ENCODE measurements at places on chromosomes 2 and 18.

- DNase-seq, result no peak
These were observed 498.5 kb upstream of the SETBP1 start for GRCh38 chr18:44181951-44182747.

GRCh38 chr2:221205103-221205673 lies 366.9 kb downstream of the EPHA4 start:
- no peak for DNase-seq

DNA sequence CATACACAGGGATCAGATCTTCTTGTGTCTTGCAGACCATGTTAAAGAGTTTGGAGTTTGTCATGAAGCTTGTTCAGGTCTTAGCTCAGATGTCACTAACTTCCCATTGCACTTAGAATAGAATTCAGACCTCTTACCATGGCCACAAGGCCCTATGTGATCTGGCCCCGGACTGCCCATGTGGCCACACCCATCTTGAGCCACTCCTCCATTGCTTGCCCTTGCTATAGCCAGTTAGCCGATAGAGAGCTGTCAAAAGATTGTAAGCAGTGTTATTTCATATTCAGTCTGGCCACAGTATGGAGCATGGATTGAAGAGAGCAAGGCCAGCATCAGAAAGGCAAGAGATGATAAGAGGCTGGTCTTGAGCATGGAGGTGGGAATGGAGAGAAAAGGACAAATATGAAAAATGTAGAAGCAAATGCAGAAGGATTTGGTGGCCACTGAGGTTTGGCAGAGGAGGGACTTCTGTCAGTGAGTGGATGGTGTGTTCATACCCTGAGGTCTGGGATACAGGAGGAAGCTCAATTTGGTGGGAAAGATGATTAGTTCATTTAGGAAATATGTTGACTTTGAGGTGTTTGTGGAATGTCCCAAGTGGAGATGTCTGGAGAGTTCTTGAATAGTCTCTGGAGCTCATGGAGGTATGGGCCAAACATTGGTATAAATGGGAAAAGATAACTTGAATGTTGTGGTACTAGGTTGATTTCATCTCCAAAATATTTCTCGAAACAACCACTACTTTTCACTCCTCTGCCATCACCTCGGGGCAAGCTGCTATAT lies 10.6 kb downstream of the DGUOK start:
- DNase-seq, result no peak

DNA sequence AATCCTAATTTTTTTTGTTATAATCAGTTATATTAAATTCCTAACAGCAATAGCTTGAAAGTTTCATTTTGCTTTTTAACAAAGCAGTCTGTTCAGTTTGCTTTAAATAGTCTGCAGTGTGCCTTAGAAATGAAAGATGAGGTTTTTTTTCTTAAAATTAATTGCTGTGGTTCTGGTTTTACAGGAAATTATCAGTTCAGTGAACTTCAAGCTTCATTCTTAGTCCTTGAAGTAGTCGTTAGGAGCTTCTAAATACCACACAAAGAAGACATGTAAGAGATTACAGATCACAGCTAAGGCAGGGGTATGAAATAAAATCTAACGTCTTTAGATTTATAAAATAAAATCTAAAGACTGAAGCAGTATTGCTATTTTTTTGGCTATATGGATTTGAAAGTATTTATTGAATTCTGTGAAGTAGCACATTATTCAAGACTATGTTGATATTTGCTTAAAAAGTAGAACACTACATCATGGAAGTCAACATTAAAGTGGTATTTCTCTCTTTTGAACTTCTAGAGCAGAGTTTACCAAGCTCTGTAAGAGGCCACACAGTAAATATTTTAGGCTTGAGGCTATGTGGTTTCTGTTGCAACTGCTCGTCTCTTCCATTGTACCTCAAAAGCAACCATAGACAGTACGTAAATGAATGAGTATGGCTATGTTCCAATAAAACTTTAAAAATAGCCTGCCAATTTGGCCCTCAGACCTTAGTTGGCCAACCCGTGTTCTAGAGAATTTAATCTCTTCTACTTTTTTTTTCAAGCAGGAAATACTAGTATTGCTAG lies 81.5 kb upstream of the STON1 start:
- no peak for DNase-seq

- DNase-seq, result no peak
These were observed 548.5 kb upstream of the ID2 start for GRCh38 chr2:8133363-8133762.

DNA sequence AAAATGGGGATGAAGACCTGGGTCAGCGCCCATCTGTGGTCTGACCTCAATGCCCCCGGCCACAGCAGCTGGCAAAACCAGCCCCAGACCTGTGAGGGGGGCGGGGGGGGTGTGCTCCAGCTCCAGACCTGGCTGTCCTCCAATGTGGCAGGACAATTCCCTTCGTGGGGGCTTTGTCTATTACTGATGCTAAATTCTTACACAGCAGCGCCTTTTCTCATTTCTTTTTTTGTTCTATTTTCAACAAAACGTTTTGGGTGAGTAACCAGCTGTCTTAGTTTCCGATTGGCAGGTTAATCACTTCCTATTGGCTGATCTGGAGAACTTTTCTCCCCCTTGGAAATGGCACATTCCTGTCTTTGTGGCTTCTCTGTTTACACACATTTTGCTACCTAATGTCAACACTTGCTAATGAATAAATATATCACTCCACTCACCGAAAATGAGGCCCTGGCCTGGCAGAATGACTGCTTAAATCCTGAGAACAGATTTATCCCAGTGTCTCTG lies 4.4 kb downstream of the SMAD7 start:
- no peak for DNase-seq

GRCh38 chr2:37993143-37993542 lies 68.1 kb downstream of the RMDN2 start:
- no peak for DNase-seq

DNA sequence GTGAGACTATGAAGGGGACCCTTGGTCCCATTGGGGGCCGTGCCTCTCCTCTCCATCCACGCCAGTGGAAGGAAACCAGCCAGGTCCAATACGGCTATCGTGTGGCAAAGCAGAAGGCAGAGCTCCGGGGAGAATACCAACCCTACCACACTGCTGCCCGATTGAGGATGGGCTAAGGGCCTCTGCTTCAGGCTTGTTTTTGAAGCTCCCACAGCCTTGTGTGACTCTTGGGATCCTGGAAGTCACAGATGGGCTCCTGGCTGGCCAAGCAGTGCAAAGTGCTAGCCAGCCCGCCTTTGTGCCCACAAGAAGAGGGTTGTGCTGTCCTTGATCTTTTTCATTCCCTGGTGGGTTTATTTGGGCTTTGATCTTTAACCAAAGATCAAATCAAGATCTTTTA lies 70.6 kb upstream of the ID2 start:
- DNase-seq, result no peak

GRCh38 chr2:113283704-113284284 lies 5.1 kb upstream of the PAX8 start:
- peak; percentile 62 for DNase-seq

DNA sequence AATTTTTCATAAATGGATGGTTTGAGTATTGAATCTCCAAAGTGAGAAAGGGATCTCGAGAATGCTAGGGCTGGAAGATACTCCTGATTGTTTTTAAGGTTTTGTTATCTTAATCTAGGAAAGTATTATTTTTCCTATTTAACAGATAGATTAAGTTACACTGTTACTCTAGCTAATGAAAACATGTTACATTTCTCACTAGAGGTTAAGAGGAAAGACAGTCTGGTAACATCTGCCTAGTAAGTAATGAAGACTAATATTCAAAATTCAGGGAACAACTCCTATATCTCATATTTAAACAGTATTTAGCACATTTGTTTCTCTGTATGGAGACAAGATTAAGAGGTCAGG lies 2.0 kb downstream of the GALNT3 start:
- DNase-seq, result no peak

- no peak for DNase-seq
These were observed 633 bp downstream of the MALT1 start for GRCh38 chr18:58671632-58672564.

DNA sequence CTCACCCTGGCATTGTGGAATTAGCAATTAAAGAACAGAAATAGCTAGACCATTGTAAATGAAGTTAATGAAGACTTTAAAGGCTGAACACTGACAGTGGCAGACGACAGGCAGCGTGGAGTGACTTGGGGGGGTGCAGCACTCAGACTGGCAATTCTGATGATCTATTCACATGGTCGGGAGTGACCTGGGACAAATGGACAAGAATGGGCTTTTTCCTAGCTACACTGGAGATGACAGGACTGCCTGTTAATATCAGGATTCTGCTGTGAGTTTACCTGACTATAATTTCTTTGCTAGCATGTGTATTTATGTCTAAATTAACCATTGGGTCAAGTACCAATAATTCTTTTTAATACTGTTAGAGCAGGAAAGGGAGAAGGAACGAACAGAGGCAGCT lies 199.6 kb downstream of the FBXO15 start:
- no peak for DNase-seq

DNA sequence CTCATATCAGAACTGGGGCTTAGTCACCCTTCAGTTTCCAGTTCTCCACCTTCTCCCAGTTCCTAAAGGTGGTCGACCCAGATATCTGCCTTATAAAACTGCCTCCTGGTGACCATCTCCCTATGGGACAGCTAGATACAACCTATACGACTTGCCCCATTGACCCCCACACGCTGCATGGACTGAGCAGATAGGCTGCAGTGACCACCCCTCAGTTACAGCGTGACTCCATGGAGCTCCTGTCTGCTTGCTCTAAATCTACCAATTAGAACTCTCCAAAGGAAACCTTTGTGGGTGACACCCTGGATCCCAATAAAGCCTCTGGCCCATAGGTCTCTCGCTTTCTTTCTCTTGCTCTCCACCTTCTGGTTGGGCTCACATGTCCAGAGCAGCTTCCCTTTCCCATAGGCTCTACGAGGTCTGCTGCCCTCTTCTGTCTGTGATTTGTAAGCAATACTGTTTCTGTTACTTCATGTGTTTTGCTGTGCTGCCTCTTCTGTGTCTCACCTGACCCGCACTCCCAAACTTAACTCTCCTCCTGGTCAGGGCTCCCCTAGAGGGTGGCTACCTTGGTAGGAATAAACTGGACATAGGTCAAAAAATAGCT lies 971.3 kb upstream of the FAM98A start:
- no peak for DNase-seq

GRCh38 chr18:48867978-48868377 lies 82.8 kb downstream of the SMAD7 start:
- no peak for DNase-seq

- DNase-seq, result no peak
These were observed 8.6 kb upstream of the TMEM163 start for GRCh38 chr2:134727385-134727784.

GRCh38 chr2:205483095-205483494 lies 199.2 kb upstream of the NRP2 start:
- no peak for DNase-seq

GRCh38 chr2:187397886-187398285 lies 50.2 kb downstream of the CALCRL start:
- no peak for DNase-seq

DNA sequence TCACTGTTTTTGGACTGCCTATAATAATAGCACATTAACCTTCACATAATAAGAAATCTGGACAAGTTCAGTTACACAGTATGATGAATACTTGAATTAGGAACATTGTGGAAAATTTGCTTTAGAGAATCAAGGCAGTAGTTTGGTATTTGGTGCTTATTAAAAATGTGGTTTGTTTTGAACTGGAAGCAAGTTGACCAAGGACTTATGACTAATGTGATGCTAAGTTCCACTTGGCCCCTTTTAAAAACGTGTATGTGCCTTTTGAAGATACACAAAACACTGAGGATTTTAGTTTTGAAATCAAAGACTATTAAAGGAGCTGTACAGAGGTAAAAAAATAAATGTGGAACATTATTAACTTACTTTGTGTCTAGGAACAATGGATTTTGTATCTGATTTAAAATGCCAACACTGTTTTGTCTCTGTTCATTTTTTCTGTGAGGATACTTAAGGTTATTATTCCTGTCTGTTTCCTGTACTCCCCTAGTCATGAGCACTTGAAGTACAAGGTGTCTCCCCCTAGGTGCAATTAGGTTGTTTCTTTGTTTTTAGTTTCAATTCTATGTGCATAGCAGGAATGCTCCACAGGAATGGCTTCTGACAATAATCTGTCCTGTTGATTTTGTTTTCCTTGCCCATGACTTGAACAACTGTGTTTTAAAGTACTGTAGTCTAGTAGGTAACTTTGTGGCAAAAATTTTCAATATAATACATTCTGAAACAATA lies 49.6 kb upstream of the PTH2R start:
- DNase-seq, result no peak

- DNase-seq, result no peak
These were observed 3.8 kb downstream of the SLC4A1AP start for GRCh38 chr2:27667446-27667845.

- no peak for DNase-seq
These were observed 331 bp downstream of the SERPINE2 start for GRCh38 chr2:224038830-224039079.

GRCh38 chr2:28406276-28407096 lies 13.8 kb downstream of the FOSL2 start:
- no peak for DNase-seq

- DNase-seq, result no peak
These were observed 43.5 kb downstream of the CYP27C1 start for GRCh38 chr2:127176371-127177311.

GRCh38 chr18:80247393-80247841 lies at the start of gene PARD6G:
Gene PARD6G, minus strand, starts transcription at chr18:80247514. Its CDS starts 166 bp downstream, at chr18:80247348.
- DNase-seq, result peak; percentile 60

GRCh38 chr2:221137385-221137784 lies 434.7 kb downstream of the EPHA4 start:
- DNase-seq, result no peak

DNA sequence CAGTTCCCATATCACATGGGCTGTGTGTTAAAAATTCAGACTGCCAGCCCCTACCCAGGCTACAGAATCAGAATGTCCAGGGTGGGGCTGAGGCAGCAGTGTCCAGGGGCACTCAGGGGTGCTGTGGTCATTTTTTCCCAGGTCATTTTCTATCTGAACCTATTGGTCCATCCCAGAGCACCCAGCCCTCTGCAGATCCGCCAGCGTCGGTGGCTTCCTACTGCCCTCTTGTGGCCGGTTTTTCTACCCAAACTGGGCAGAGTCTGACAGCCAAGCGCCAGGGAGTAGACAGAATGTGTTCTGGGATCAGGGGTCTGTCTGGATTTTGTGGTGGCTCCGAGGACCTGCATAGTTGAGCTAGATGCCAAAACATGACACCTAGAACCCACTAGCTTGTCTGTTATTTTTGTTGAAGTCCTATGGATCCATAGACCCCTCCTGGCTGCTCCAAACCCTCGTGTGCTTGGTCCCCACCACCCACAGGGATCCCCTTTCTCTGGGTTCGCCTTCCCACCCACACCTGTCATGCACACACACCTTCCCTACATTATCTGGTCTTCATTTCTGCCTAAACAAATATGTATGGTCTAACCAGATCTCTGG lies 34.1 kb upstream of the RMDN2 start:
- DNase-seq, result peak; percentile 35
